ENCODE measurements at places on chromosomes 1 and 21.

GRCh38 chr1:214386747-214387146, 105.8 kb downstream of the SMYD2 start:
- no peak for DNase-seq

- peak; percentile 13 for DNase-seq
Measured at GRCh38 chr1:72915581-72915980, 633.2 kb upstream of the NEGR1 start.

DNA sequence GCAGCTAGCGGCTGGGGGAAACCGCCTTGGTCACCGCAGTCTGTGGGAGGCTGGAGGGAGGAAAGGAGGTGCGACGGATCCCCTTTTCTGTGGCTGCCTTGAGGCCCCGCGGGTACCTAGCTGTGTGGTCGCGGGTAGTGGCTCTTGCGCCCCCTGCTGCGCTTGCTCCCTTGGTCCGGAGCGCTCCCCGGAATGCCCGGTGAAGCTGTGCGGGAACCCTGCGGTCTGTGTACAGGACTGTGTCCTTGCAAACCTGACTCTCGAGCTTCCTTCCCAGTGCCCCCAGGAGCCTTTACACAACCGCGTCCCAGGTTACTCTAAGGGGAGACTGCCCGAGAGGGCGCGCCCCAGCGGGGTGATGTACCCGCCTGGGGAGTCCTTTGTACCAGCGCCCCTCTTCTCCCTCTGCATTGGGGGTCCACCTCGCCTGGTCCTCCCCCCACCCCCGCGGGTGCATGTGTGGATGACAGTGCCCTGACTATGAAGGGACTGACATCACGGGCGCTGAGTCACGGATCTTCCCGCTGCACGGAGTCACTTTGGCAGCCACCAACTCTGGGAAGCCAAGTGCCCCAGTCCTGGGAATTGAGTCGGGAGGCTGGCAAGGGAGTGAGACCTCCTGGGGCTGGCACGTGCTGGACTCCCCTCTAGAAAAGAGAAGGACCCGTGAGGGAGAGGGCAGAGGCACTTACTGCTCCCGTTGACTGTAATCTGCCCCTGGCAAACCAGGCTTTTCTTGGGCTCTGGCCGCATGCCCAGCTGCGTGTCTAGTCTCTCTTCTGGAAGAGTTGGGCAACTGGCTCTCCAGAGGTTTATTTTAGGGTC, 816 bp downstream of the IL6R start:
- peak; percentile 57 for DNase-seq

DNA sequence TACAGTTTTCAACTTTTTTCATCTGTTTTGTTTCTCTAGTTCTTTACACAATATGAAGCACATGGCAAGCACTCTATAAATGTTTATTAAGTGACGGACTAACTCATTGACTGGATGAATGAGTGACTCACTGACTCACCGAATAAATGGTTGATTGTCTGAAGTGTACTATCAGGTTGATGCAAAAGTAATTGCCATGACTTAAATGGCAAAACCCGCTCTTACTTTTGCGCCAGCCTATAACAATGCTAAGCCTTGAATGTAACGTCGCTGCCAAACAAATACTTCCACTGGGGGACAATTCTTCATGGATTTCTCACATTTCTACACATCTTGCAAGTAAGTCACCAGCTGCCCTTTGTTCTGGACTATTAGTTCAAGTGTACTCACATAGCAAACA, 109.0 kb upstream of the KCTD3 start:
- no peak for DNase-seq

GRCh38 chr1:194476872-194477271, 1290.5 kb upstream of the B3GALT2 start:
- no peak for DNase-seq

DNA sequence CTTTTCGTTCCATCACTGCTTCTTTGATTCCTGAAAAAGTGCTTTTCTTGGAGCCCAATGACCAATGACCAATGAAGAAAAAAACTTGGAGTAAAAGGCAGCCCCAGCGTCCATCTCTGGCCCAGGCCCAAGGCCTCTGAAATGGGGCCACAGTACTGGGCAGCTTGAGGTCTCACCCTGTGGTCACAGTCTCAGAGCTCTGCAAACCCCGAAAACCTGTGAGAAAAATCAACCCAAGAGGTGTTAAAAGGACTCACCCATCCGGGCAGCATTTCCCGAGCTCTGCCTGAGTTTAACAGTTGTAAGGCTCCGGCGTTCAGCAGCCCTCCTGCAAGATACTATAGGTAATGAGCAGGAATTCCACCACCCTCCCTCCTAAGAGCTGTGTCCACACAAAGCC, 2.1 kb upstream of the EFHD2 start:
- DNase-seq, result no peak

GRCh38 chr1:204528241-204528640, 12.0 kb downstream of the MDM4 start:
- DNase-seq, result no peak

GRCh38 chr1:241081473-241081872, 275.5 kb downstream of the RGS7 start:
- DNase-seq, result no peak
